Activated CD4-positive, CD25-positive, alpha-beta regulatory T cell treated with anti-CD3 and anti-CD28 coated beads, Interleukin-2, amount 50 U/mL, for 16 hours (primary cell): ENCODE measurements at places on chromosomes 7 and 10.

- DNase-seq: no peak
These were observed 139.3 kb upstream of the ODAD2 start for GRCh38 chr10:28137907-28138880.

- DNase-seq: no peak
These were observed 89.0 kb upstream of the STEAP4 start for GRCh38 chr7:88395715-88396114.

- no peak for DNase-seq
These were observed 266.1 kb downstream of the MTERF1 start for GRCh38 chr7:91614431-91614830.

- DNase-seq: no peak
These were observed 20.7 kb downstream of the LAMB1 start for GRCh38 chr7:107982042-107982840.

DNA sequence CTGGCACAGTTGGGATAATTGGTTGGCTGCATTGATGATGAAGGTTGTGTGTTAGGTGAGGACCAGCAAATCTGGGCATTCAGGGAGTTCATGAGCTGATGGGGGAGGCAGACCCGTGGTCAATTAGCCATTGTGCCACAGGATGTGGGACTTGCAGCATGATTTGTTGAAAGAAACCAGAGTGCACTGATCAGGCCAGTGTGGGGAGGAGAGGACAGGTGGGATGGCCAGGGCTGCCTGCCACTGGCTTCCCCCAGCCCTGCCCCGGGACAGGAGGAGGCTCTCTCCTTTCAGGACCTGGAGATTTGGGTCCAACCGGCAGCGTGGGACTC, 4.3 kb downstream of the CLIP2 start:
- DNase-seq: no peak

- no peak for DNase-seq
These were observed 46.2 kb downstream of the BMPR1A start for GRCh38 chr10:86802473-86803108.

- no peak for DNase-seq
These were observed 15.2 kb downstream of the FAM20C start for GRCh38 chr7:207418-208129.

DNA sequence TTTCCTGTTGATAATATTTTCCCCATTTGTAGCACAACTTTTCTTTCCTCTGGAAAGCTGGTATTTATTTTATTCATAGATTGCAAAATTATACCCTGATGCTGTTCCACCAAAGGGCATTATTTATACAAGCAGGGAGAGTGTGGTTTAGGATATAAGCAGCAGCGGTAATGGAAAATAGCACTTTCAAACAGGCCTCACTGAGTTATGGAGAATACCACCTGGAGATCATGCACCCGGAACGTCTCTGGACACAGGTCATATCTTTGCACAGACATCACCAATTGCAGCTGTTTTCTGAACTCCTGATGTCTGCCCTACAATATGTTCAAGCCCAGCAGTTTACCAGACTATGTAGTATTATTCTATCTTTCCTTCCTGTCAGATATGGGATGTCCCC, 2.0 kb upstream of the CALD1 start:
- DNase-seq: no peak

- DNase-seq: no peak
These were observed 35.2 kb upstream of the OR9A4 start for GRCh38 chr7:141880960-141881359.

DNA sequence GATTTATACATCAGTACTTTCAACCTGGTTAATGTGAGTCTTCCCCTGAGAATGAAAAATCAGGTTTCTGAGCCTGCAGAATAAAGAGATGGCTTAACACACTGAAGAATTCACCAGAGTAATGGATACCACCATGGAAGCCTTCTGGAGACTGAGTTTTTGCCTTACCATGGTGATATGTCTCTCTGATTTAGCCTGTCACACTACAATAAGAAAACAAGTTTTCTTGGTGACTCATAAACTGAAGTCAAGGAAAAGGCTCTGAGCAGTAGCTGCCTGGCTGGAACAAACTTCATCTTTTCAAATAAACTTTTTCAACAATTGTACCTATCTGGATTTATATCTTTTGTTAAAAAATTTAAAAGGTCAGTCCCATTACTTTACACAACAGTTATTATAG, 229.0 kb downstream of the PRPF18 start:
- no peak for DNase-seq

- no peak for DNase-seq
These were observed 335.9 kb downstream of the GFRA1 start for GRCh38 chr10:115936926-115937767.

DNA sequence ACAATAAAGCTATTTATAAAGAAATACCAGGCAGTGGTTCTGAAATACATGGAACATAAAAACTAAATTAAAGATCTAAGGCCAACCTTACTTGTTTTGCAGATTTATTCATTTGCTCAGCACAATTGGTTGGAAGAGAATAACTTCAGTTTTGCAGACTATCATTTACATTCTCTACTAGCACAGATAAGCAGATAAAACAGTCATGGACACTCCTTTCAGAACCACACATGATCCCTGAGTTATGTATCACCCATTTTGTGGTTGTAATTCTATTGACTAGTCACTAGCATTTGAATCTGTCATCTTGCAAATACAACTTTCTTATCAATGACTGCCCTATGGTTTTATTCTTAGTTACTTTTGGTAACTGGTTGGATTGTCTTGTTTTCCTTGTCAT, 45.1 kb downstream of the PRKAR2B start:
- no peak for DNase-seq

DNA sequence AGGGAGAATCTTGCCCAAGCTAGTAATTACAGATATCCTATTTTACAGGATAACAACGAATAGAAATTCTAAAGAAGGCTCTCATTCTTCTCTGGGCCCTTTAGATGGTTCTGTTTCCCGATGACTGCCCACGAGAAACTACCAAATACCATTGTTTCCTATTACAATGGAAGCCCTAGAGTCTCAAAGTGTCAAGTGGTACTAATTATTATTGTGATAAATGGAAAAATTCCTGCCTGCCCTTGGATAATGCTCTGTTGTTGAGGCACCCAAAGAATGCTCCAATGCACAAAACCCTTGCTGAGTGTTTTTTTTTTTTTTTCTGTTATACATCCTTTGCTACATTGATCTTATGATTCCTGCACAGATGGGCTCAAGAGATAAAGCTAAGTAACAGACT, 504.5 kb downstream of the XPNPEP1 start:
- no peak for DNase-seq

- no peak for DNase-seq
These were observed 71.7 kb upstream of the AUTS2 start for GRCh38 chr7:69526570-69526969.

DNA sequence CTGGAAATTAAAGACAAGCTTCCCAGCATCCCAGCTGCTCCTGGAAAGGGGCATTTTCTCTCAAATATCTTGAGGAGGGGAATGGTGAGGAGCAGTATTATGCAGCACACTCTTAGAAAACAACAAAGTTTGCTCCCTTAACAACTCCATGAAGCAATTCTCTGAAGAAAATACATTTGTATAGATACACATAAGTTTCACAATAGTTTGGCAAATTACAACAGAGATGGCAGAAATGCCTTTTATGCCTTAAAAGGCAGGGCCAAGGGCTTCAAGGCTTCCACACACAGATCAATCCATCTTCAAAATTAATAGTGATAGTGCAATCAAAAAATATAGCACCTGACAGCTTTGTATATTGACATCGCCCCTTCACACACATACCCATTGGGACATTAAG, 12.2 kb downstream of the DGKI start:
- no peak for DNase-seq

DNA sequence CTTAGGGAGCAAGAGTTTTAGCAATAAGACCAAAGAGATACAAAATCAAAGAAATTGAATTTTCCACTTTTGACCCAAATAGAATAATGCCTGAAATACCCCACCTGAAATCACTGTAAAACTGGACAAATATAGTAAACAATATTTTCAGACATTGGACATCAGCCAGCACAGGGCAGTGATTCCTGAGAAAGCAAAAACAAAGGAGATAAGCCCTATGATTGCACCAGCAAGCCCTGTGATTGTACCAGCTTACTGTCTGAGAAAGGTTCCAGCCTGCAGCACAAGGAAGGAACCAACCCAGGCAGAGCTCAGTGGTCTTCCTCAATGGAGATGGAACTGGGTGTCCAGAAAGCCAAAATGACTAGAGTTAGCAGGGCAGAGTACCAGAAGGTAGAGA, 10.3 kb downstream of the TMEM106B start:
- no peak for DNase-seq

DNA sequence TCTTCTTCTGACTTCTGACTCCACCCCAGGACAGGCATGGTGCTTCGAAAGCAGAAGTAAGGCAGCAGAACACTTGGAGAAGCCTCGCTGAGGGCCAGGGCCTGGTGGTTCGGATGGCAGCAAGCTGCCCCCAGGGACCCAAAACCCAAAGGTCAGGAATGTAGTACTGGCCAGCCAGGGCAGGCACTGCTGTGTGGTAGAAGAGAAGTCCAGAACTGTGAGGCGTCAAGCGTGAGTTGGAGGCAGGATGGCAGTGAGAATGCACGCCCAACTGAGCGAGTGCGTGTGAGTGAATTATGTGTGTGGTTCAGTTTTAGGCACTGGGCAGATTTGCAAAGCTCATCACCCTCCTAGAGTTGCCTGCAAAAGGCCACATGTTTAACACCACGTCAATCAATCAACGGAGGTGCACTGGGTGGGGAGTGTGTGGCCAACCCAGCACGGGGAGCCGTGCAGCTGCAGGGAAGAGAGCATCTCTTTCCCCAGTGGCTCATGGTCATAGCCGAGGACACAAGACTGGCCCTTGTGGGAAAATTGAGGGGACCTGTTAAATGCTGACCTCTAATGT, 144.3 kb downstream of the KCNMA1 start:
- DNase-seq: no peak

DNA sequence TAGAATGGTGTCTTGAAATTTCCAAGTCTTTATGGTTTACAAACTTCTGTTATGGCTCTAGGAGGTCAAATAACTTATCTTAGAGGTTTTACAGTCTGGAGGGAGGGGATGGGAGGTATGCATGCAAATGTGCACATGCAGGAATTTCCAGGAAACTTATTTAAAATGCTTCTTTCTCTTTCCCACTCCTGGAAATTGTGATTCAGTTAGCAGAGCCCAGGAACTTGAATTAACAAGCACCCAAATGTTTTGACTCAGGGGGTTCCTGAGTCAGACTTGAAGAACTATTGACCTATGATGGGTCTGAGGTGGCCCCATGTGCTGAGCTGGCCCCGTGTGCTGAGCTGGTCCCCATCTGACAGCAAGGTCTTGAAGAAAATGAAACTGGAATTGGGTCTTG, 669.4 kb downstream of the INHBA start:
- DNase-seq: no peak

GRCh38 chr7:155426543-155427410, 31.2 kb upstream of the EN2 start:
- no peak for DNase-seq

GRCh38 chr7:79774150-79774549, 320.7 kb upstream of the MAGI2 start:
- DNase-seq: no peak

GRCh38 chr10:51569467-51569866, 129.9 kb downstream of the CSTF2T start:
- no peak for DNase-seq
